Activated naive CD4-positive, alpha-beta T cell treated with anti-CD3 and anti-CD28 coated beads, Interleukin-2, amount 10 ng/mL, durations not matched to agents 7 days and 5 days (primary cell): ENCODE measurements at places on chromosomes 12 and 14.

DNA sequence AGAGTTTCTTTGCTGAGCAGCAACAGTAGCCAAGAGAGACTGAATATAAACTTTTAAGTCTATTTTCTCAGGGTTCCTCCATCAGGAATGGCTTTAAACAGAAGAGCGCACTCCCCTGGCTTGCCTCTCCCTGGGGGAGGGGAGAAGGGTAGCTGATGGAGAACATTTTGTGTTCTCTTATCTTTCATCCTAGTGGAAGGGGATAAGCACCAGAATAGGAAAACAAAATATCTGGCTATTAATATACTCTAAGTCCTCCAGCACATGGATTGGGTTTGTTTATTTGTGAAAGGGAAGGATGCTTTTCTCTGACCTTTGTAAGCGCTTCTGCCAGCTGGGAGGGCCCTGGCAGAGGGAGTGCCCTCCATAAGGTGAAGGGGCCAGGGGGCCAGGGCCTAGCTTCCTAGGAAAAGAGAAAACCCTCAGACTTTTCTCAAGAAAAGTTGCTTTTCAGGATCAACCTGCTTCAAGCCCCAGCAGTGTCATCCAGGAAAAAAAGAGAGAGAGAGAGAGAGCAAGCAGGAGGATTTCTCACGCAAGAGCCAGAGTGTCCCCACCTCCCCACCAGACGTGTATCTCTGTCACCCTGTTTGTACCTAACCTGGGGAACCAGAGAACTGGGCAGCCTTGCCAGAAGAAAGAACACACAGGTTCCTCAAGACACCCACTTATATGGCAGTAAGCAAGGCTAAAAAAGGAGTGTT is 34.3 kb upstream of the ATP2A2 start:
- DNase-seq: no peak

- DNase-seq: no peak
Measured at GRCh38 chr12:56031987-56032386, 9.7 kb upstream of the RPS26 start.

DNA sequence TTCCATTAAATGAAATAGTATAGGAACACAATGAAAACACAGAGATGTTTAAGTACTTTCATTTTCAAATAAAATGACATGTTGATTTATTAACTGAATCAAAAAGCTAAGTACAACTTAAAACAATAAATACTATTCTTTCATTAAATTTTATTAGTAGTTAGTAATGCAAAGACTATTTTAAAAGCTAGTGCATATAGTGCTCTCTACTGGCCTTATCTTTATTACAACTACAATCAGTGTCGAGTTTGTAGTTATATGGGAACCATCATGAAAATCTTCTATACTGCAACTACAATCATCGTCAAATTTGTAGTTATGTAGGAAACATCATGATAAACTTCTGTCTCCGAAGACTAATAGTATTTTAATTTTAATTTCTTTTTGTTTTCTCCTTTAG is 8.9 kb upstream of the LIN7A start:
- no peak for DNase-seq

DNA sequence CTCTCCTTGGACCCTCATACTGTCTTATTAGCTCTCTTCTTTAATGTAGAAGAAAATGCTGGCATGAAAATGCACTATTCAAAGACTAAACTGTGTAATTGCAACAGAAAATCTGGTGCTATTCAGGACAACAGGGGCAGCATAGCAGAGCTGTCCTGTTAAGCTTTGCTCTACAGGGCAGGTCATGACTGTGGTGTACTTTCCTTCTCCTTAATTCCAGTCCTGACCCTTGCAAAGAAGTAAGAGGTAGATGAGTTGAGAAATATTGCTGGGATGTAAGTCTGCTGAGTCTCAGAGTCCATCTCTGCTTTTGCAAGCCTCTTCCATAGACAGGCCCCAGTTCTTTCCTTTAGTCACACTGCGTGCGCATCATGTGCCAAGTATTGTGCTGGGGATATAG is 52.6 kb upstream of the STK38L start:
- no peak for DNase-seq

DNA sequence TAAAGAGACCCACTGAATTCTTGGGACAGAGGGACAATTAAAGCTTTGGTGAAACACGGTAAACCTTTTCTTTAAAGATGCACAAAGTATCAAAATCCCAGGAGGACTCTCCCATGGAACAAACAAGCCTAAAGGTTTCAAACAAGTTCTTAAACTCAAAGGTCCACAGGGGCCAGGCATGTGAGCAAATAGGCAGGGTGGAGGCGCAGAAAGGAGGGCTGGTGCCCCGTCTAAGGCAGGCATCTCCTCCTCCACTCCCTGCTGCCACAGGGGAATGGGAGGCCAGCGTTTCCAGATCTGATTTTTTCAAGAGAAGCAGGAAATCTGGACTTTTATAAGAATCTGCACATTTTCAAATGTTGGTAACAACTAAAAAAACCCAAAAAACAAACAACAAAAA is 7.6 kb downstream of the RPS6KL1 start:
- DNase-seq: no peak

- no peak for DNase-seq
Measured at GRCh38 chr14:54686219-54686870, 119.4 kb downstream of the SAMD4A start.

DNA sequence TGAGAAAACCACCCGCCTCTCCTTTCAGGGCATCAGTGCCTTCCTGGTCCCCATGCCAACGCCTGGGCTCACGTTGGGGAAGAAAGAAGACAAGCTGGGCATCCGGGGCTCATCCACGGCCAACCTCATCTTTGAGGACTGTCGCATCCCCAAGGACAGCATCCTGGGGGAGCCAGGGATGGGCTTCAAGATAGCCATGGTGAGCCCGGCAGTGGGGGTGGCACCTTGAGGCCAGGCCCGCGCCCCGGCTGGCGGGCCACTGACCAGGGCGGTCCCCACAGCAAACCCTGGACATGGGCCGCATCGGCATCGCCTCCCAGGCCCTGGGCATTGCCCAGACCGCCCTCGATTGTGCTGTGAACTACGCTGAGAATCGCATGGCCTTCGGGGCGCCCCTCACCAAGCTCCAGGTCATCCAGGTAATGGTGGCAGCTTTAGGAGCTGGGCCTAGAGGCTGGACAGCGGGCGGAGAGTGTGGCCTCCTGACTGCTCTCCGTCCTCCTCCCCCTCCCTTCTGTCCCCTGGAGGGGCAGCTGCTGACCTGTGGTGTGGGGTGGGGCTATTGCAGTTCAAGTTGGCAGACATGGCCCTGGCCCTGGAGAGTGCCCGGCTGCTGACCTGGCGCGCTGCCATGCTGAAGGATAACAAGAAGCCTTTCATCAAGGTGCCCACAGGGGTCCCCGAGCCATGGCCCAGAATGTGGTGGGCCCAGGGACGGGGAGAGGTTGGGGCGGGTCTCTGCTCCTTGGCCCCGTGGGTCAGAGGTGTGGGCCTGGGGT is 12.8 kb downstream of the ACADS start:
- DNase-seq: no peak

DNA sequence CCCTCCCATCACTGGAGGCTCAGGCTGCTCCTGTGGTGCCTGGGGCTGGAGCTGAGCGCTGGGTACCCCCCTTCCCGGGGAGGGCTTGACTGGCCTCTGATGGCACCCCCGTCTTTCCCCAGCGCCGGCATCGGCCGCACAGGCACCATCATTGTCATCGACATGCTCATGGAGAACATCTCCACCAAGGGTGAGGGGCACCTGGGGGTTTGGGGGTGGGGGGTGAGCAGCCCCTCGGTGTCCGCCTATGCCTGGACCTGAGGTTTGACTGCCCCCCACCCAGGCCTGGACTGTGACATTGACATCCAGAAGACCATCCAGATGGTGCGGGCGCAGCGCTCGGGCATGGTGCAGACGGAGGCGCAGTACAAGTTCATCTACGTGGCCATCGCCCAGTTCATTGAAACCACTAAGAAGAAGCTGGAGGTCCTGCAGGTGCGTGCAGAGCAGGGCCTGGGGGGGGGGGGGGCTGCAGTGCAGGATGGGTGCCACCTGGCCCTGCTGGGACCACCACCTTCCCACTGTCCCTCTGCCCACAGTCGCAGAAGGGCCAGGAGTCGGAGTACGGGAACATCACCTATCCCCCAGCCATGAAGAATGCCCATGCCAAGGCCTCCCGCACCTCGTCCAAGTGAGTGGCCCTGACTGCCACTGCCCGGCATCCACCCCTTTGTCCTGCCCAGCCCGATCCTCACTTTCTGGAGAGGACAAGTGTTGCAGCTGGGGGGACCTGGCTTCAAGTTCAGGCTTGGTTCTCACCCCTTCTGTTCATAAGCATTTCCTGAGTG is 8.8 kb downstream of the PTPN6 start:
- DNase-seq: peak; percentile 21

GRCh38 chr12:52796839-52797528 is 1.1 kb upstream of the KRT3 start:
- DNase-seq: no peak

DNA sequence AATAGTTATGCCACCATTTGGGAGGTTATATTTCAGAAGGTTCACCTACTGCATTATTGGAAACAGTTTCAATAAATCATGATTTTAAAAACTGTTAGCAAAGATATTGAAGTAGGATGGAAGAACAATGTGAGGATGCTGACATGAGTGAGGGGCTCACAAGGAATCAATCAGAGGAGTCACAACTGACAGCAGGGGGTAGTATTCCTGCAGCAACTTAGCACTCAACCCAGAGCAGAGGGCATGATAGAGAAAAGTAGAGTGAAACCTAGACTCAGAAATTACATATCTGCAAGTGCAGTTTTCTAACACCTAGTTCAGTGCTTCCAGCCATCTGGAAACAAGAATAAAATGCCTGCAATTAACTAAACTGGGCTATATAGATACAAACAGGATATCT is 772.5 kb upstream of the USP15 start:
- DNase-seq: no peak

- DNase-seq: no peak
Measured at GRCh38 chr14:79834868-79835267, 376.4 kb downstream of the DIO2 start.

DNA sequence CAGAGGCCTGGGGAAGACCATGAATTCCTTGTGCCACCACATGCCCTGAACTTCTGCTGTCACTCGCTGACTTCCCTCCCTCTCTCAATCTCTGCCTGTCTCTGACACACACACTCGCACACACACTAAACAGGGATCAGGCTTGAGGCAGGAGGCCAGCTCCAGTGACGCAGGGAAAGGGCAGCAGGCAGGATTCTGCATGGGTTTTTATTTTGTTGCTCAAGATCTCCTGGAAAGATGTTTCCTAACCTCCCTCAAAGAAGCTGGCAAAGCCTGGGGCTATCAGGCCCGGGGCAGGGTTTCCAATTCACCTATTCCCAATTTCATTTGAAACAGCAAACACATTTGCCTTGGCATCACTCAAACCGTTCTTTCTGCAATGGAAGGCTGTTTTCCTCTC is 27.7 kb upstream of the PEX5 start:
- DNase-seq: no peak

DNA sequence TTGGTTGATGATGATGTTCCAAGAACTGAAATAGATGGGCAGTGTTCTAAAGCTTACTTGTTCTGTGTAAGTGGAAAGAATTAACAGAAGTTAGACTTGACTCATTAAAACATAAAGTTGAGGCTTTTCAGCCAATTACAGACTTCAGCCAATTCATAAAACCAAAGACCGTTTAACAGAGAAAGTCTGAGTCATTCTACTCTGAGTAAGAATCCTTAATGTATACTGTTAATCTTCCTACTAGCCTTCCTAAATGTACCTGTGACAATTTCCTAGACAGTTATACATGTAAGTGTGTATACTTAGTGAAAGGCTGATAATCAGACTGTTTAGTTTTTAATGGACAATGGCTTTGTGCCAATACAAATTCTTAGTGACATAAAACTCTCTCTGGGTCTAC is 681.0 kb downstream of the RPL10L start:
- no peak for DNase-seq

DNA sequence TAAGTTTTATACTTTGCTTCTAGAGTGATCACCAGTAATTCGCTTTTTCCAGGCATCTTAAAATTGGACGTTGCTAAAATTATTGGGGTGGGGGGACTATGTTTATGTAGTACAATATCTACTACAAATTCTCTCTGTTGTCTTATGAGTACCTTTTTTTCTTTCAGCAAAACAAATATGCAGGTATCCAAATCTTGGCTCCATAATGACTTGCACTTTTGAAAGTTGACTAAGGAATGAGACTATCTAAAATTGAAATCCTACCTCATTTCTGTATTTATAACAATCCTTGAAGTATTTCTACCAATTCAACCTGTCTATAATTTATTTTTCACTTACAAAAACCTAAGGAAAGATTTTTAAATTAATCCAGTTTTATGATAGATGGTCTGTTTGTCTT is 2.4 kb downstream of the DYNC1H1 start:
- no peak for DNase-seq

DNA sequence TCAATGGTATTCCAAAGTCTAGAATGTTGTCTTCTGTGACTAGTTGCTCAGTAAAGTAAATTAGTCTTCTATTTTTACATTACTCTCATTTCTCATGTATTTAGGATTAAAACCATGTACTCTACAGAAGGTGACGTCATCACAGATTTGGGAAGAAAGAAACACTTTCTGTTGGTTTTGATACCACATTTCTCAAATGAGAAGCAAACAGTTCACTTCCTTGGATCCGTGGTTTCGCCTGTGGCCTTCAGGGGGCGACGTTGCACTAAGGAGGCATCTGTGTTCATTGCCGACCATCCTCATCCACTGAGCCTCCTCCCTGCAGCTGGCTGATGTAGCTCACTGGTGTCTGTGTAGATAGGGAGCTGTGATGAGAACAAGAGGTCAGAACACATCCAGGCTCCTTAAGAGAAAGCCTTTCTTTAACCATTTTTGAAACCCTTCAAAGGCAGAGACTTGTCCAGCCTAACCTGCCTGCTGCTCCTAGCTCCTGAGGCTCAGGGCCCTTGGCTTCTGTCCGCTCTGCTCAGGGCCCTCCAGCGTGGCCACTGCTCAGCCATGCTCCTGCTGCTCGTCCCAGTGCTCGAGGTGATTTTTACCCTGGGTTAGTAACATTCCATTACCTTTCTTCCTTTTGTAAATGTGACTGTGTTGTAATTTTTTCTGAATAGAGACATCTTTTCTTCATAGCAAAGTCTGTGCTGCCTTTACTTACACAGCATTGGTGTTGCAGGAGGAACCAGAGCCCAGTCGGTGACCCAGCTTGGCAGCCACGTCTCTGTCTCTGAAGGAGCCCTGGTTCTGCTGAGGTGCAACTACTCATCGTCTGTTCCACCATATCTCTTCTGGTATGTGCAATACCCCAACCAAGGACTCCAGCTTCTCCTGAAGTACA is 220.6 kb upstream of the OR4E1 start:
- peak; percentile 75 for DNase-seq
